ENCODE measurements at places on chromosomes 4 and X.

- no peak for DNase-seq
Observed at GRCh38 chrX:110944751-110945675, 149.4 kb upstream of the CHRDL1 start.

DNA sequence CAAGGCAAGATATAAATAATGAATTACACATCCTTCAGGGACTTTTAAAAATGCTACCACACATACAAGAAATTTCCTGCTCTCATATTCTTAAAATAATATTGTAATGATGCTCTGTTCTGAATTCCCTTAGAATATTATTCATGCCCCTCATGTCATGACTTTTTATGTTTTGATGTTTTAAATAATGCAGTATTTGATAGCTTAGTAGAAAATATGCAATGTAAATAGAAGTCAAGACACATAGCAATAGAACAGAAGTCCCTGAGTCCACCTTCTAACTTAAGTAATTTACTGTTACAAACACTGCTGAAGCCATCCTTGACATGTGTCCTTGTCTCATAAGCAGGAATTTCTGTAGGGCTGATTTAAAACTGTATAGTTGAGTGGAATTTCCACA is 1071.2 kb upstream of the LCORL start:
- no peak for DNase-seq

DNA sequence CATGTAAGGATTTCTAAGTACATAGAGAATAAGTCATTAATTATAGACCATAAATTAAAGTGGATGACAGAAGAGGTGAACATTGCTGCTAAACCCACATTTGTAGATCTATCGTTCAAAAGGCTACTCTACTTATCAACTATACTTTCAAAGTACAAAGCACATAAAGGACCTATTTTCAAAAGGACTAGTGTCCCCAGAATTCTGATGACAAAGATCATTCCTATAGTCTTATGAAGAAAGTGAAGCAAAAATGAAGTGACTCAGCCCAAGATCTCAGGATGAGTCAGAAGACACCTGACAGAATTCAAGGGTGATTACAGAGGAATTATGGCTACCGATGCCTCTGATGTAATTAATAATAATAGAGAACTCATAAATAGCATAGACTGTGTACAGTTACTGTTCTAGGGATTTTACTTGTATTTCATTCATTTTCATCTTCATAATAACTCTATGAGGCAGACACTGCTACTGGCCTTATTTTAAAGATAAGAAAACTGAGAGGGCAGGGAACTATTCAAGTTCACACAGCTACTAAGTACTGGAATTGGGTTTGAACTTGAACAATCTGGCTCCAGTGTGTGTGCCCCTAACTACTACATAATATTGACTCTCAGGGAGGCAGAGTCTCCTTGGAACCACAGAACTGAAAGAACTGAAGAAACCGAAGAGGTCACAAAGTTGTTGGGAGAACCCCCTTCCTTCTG is 17.1 kb downstream of the USP46 start:
- no peak for DNase-seq

DNA sequence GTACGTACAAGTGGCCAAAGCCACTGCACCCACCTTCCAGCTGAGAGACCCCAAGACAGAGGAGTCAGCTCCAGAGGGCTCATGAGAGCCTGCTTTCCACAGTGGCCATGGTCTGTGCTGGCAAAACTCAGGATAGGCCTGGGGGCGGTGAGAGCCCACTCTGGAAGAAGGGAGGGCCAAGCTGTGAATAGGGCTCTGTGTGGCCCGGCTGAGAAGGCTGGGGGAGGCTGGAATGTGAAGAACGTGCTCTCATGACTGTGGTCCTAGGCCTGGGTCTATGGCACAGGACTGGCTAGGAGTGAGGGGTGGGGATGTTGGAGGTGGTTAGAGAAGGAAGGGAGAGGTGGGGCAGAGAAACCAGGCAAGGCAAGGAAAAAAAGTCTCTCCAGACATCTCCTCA is 13.3 kb downstream of the STARD8 start:
- no peak for DNase-seq

GRCh38 chrX:155071694-155072280 is 479 bp downstream of the BRCC3 start:
- DNase-seq = no peak

GRCh38 chrX:151974336-151975227 is at the start of gene GABRE:
Gene GABRE (minus strand): TSS chrX:151974676. CDS start chrX:151974625, 51 bp downstream.
- DNase-seq = no peak

- no peak for DNase-seq
Observed at GRCh38 chrX:138872537-138872936, 161.0 kb upstream of the FGF13 start.

- DNase-seq = no peak
Observed at GRCh38 chr4:156638925-156639605, 332.5 kb downstream of the PDGFC start.

DNA sequence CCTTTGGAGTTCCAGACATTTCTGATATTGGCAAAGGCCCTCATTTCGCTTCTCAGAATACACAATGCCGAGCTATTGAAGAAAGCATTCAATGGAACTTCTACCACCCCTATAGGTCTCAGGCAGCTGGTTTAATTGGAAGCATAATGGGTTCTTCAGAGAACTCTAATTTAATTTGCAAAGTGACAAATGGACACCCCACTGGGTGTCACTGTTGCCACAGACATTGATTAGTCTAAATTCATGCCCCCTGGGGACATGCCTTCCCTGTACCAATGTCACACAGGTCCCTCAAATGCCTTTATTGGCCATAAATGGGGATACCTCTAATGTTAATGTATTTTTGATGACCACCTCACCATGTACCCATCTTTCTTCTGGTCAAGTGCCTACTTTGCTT is 22.9 kb upstream of the TMEM255A start:
- no peak for DNase-seq

DNA sequence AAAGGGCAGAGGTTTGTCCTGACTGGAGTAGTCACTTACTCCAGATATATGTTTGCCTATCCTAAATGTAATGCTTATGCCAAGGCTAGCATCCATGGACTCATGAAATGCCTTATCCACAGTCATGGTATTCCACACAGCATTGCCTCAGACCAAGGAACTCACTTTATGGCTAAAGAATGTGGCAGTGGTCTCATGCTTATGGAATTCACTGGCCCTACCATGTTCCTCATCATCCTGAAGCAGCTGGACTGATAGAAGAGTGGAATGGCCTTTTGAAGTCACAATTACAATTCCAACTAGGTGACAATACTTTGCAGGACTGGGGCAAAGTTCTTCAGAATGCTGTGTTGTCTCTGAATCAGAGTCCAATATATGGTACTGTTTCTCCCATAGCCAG is 1014.8 kb downstream of the RAPGEF2 start:
- no peak for DNase-seq

GRCh38 chr4:118969359-118969758 is 80.7 kb downstream of the SYNPO2 start:
- DNase-seq = no peak

DNA sequence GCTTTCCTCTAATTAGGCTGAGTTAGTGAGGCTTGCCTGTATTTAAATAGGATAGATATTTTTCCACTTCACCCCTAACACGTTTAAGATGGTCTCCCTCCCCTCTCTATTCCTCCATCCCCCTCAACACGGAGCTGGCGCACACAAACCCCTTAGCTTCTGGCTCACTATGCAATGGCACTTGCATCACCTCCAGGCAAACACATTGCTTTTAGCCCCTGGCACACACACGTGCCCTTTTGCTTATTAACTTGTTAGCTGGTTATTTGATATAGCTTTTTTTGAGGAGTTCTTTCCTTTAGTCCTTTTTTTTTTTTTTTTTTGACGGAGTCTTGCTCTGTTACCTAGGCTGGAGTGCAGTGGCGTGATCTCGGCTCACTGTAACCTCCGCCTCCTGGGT is 94.3 kb downstream of the HDAC8 start:
- no peak for DNase-seq

DNA sequence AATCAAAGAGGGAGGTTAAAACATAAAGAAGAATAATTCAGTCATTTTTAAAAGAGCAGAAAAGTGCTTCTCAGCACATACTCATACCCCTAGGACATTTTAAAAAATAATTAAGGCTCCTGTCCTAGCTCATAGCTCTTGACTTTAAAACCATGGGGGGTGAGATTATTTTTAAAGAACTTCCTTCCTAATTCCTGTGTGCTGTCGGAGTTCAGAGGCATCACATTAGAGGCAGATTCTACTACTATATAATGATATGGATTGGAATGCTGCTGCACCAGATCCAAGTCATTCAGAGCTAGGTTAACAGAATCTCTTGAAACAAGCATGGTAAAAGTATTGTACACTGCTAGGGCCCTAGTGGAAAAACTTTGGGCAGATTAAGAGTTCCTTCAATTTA is 456.5 kb upstream of the ADGRL3 start:
- no peak for DNase-seq

GRCh38 chr4:168674077-168674747 is 177.4 kb downstream of the PALLD start:
- DNase-seq = no peak

DNA sequence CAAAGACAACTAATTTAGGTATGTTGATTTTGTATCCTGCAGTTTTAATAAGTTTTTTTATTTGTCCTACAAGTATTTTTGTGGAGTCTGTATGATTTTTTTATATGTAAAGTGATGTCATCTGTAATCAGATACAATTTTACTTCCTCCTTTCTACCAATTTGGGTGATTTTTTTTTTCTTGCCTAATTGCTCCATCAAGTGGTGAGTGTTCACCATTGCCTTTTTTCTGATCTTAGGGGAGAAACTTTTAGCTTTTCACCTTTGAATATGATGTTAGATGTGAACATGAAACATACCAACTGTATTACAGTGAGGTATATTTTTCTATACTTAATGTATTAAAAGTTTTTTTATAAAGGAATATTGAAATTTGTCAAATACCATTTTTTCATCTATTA is 362.3 kb downstream of the PABPC4L start:
- DNase-seq = no peak

- no peak for DNase-seq
Observed at GRCh38 chrX:13387666-13388494, 68.0 kb upstream of the ATXN3L start.

DNA sequence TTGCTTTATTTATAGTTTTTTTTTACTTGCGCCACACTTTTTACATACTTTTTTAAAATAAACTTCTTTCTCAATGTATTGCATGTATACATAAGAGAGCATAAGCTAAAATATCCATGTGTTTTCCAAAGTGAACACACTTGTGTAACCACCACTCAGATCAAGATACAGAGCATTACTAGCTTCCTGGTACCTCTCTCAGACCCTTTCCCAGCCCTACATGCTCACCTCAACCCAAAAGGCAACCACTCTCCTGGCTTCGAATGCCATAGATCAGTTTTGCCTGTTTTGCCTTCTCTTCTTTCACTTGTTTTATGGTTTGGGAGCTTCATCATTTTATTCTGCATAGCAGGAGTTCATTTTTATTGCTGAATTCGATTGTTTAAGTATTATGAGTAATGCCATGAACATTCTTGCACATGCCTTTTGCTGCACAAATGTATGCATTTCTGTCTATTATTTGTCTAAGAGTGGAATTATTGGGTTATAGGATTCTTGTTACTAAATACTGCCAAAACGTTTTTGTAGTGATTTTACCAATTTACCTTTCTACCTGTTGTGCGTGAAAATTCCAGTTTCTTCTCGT is 45.9 kb upstream of the NUDT6 start:
- DNase-seq = no peak

- no peak for DNase-seq
Observed at GRCh38 chrX:36336751-36337150, 417.2 kb downstream of the CFAP47 start.

- DNase-seq = no peak
Observed at GRCh38 chr4:48047896-48048295, 31.3 kb downstream of the NIPAL1 start.

DNA sequence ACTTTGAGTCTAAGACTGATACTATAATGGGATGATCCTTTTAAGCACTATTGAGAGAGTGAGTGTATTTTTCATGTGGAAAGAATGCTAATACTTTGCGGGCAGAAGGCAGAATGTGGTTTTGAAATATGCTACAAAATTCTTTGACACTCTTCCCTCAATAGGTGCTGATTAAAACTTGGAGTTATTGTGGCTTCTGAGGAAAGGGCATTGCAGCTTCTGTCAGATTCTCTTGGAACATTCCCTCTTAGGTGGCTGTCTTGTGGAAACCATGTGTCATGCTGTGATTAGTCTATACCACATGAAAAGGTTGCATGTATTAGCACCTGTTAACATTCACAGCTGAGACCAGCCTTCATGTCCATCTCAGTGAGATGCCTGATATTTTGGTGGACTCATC is 547.0 kb downstream of the STIM2 start:
- no peak for DNase-seq

- no peak for DNase-seq
Observed at GRCh38 chr4:137471895-137472294, 60.4 kb downstream of the PCDH18 start.

- DNase-seq = no peak
Observed at GRCh38 chrX:10142041-10142599, 14.7 kb upstream of the CLCN4 start.

- DNase-seq = no peak
Observed at GRCh38 chr4:3303923-3304710, 11.3 kb downstream of the RGS12 start.

DNA sequence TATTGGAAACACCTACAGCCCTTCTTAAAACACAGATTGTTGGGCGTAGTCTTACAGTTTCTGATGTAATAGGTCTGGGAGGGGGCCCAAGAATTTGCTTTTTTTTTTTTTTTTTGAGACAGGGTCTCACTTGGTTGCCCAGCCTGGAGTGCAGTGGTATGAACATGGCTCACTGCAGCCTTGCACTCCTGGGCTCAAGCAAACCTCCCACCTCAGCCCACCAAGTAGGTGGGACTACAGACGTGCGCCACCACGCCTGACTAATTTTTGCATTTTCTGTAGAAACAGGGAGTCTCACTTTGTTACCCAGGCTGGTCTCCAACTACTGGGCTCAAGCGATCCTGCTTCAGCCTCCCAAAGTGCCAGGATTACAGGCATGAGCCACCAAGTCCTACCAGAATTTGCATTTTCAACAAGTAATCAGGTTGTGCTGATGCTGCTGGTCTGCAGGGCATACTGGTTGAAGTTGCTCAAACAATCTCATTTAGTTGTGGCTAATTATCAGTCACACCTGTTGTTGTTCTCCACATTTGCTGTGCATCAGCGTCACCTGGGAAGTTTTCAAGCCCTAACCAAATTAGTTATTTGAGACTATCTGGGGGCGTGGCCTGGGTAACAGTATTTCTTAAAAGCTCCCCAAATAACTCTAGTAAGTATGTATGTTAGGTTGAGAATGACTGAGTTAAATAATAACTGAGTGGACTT is 14.0 kb downstream of the TMEM154 start:
- no peak for DNase-seq

DNA sequence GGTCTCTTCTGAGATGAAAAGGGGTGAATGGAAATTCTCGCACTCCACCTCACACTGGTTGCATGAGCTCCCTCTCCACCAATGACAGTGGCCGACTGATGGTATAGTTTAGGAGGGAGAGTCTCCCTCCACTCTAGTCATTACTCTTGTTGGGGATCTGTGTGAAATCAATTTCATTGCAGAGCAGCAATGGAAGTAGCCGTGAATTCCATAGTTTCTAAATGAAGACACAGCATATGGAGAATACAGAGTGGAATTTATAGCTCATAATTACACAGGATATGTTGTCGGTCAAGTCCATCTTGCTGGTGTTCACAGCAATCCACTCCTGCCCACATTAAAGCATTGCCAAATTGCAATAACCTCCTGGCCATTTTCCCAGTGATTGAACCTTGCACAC is 426.0 kb downstream of the AFF2 start:
- DNase-seq = no peak
